Activated CD4-positive, alpha-beta memory T cell treated with anti-CD3 and anti-CD28 coated beads, Interleukin-2, amount 10 ng/mL, durations not matched to agents 7 days and 5 days (primary cell): ENCODE measurements at places on chromosomes 7 and 10. TPM values are rescaled to one million over a fixed set of nuclear protein-coding genes. Genes with fewer than 3 reads are reported as not detected.

DNA sequence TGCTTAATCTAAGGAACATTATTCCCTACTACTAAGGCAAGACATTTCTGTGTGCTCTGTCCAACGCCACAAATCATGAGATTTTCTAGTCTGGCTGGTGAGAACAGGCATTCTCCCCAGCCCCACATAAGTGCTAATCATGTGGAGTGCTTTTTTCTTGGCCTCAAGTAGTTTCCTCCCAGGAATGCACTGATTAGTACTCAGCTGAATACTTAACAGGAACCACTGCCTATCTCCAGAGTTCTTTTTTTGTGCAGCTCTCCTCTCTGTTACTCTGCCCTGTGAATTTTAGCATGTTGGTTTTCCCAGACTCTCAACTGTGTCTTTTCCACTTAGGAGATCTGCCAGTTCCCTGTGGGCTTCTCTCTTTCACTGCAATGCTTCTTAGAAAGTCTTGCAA lies 1098.5 kb upstream of the LRRTM3 start:
- no peak overlapping the region for H3K4me3 ChIP-seq
- no peak overlapping the region for H3K27ac ChIP-seq
- H3K27me3 ChIP-seq, result no peaks in the 10 kb centered on the region
- DNase-seq, result no peak

DNA sequence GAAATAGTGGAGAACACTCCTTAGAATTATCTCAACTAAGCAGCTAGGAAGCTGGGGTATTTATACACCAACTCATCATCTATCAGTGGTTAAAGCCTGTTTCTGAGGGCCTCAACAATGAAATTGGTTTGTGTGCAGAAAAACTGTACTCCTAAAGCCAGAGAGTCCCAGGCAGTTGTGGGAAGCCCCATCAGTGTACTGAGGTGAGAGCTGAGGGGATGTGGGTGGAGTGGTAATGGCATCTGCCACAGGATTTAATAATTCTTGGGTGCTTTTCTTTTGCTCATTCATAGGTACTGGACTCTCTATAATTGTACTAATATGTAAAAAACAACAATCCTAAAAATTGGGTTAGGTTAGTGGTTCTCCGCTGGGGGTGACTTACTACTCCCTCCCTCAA lies 267.5 kb downstream of the PTEN start:
- DNase-seq, result no peak
- H3K27ac ChIP-seq, result no peak overlapping the region
- peaks cover 3% of the 10 kb centered on the region for H3K4me1 ChIP-seq
- H3K36me3 ChIP-seq, result peaks cover 3% of the 10 kb centered on the region
- H3K27me3 ChIP-seq, result peaks cover under 1% of the 10 kb centered on the region

DNA sequence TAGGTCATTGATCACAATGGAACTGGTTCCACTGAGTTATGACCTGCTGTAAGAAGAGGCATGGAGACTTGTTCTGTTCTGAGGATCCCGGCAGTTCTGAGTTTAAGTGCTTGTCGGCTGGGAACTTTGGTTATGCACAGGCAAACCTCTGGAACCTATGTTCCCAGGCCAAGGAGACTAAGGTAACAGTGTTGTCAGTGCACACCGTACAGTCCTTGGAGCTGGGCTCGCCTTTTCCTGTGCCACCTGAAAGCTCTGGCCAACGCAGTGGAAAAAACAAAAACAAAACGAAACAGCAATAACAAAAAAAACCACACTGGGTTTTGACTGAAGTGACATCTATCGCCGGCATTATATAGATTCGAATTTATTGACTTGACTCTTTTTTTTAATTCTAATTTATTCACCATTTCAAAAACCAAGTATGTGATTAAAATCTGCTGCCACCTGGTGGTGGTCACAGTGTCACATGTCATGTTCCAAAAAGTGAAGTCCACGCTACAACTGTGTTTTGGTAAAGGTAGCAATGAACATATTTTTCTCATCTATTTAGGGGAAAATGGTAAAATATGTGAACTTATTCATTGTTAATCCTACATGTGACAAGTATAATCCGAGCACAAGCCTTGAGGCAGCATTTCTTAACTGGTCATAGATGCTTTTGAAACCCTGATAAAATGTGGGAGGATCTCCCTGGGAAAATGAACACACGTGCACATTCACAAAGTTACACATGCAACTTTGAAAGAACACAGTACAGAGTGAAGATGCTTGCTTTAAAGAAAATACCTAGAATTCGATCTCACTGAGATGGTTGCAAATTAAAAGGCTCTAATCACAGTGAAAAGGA lies 113.8 kb upstream of the PPP2R2D start:
- no peaks in the 10 kb centered on the region for H3K4me1 ChIP-seq
- H3K27me3 ChIP-seq, result no peaks in the 10 kb centered on the region
- DNase-seq, result peak; percentile 28
- no peak overlapping the region for H3K4me3 ChIP-seq

DNA sequence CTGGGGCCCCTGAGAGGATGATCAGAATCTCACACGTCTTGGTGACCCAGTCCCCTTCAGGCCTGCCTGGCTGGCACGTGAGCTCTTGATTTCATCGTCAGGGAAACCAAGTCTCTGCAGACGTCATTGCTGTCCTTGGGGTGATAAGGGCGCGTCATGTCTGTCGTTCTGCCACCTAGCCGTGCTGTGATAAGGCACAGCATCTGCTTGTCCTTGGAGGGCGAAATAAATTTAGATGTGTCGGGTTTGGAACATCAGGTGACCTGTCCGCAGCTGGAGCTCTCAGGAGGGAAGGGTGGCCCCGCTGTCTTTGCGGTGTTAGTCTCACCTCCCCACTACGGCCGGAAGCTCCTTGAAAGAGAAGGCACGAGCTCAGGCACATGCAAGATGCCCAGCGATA lies 129.2 kb downstream of the GRK5 start:
- no peak for DNase-seq

DNA sequence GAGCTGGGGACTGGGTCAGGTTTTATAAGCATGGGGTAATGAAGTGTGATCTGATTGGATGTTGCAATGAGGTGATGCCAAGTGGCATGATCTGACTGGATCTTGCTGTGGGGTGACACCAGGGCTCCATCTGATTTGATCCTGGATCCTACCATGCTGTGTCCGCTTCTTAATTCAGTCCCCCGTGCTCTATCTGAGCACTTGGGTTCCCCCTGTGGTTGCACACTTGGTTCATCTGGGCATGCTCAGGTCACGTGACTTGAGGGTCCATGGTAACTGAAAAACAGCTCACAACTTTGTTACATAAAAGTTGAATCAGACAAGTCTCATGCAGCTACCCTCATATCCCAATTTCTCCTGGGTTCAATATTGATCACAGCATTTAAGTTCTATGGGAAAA lies 448.6 kb upstream of the NRP1 start:
- H3K27ac ChIP-seq, result no peak overlapping the region
- no peak for DNase-seq
- no peaks in the 10 kb centered on the region for H3K36me3 ChIP-seq
- no peak overlapping the region for H3K4me3 ChIP-seq
- no peaks in the 10 kb centered on the region for H3K4me1 ChIP-seq

GRCh38 chr10:71156436-71156835 lies 55.9 kb upstream of the UNC5B start:
- no peak overlapping the region for H3K27ac ChIP-seq
- H3K36me3 ChIP-seq, result no peaks in the 10 kb centered on the region
- H3K27me3 ChIP-seq, result no peaks in the 10 kb centered on the region
- no peak for DNase-seq

- H3K27ac ChIP-seq, result no peak overlapping the region
- no peaks in the 10 kb centered on the region for H3K36me3 ChIP-seq
- no peaks in the 10 kb centered on the region for H3K4me1 ChIP-seq
- H3K27me3 ChIP-seq, result peaks cover 10% of the 10 kb centered on the region
- no peak for DNase-seq
- no peak overlapping the region for H3K4me3 ChIP-seq
These were observed 17.9 kb upstream of the ITGA8 start for GRCh38 chr10:15737656-15738055.

DNA sequence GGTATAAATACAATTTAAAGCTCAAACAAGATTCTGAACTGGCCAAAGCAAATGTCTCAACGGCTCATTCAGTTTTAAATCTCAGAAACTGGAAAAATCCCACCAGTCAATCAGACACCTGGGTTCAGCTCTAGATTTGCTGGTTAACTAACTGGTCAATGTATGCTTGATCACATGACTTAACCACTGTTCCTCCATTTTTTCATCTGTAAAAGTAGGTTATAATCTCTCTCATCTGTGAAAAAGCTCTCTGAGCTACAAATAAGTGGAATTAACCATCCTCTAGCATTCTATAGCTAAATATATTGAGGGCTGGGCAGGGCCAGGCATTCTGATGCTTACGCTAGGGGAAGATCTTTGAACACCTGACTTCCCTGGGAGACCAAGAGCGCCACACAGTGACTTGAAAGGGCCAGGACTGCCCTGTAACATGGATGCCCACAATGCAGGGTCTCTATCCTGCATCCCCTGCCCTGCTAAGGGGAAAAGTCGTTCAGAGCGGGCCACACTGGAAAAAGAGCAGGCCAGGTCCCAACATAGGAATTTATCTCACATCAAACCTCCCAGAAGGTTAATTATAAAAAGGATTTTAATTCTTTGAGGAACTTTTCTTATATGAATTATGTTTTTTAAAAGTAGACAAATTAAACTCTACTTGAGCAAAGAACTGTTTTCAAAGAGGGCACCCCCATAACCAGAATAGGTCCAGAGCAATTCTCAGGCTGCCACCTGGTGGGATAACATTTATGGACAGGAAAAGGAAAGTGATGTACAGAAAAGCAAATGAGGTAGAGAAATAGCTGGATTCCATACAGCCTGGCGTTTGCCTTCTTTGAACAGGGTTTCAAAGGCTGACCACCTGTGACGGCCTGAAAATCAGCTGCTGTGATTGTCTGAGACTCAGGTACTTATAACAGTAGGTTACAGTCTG lies 1.8 kb downstream of the RP9 start:
- peaks cover 10% of the 10 kb centered on the region for H3K36me3 ChIP-seq
- no peak overlapping the region for H3K27ac ChIP-seq
- peaks cover 34% of the 10 kb centered on the region for H3K4me1 ChIP-seq
- peak; percentile 35 for DNase-seq
- peak overlapping the region; percentile 83 for H3K4me3 ChIP-seq

GRCh38 chr7:149075286-149075685 lies 15.2 kb downstream of the ZNF786 start:
- no peak overlapping the region for H3K27ac ChIP-seq
- H3K4me3 ChIP-seq, result no peak overlapping the region
- peaks cover 26% of the 10 kb centered on the region for H3K36me3 ChIP-seq
- DNase-seq, result no peak
- peaks cover 9% of the 10 kb centered on the region for H3K4me1 ChIP-seq

- no peaks in the 10 kb centered on the region for H3K4me1 ChIP-seq
- peaks cover 2% of the 10 kb centered on the region for H3K27me3 ChIP-seq
- no peaks in the 10 kb centered on the region for H3K36me3 ChIP-seq
- no peak overlapping the region for H3K4me3 ChIP-seq
These were observed 29.1 kb downstream of the GPRIN2 start for GRCh38 chr10:46527241-46527811.

DNA sequence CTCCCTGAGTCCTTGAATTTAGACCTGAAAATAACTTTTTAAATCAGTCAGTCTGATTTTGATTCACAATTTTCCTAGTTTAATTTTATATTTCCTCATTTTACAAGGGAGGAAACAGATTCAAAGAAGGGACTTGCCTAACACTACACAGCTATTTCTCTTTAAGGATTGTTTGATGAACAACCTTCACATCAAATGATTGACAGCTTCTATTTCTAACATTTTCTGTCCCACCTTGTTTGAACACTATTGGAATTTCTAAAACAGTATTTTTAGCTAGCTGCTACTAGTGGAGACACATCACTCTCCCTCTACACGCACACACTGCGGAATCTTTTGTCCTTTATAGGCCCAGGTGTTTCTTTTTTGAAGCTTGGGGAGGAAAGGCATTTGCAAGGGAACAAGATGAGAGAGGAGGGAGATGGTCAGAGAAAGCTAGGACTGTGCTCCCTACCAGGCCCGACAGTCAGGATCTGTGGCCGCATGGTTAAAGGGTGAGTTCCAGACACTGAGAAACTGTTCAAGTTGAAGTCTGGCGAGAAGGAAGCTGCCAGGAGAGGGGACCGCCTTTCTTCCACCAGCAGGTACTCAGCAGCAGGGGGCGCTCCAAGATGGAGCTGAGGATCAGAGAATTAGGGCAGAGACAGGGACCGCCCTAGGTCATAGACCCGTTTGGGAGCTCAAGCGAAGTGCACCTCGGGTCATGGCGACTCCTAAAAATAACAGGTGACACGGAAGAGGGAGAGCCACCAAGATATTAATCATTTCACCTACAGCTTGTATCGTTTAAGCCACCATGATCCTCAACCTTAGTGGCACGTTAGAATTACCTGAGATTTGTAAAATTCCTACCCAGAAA lies 49.7 kb downstream of the DNAJC12 start:
- peak overlapping the region; percentile 2 for H3K27ac ChIP-seq
- H3K4me3 ChIP-seq, result no peak overlapping the region
- H3K36me3 ChIP-seq, result no peaks in the 10 kb centered on the region
- DNase-seq, result peak; percentile 83

- no peaks in the 10 kb centered on the region for H3K36me3 ChIP-seq
- no peak overlapping the region for H3K27ac ChIP-seq
- no peaks in the 10 kb centered on the region for H3K4me1 ChIP-seq
- no peaks in the 10 kb centered on the region for H3K27me3 ChIP-seq
- DNase-seq, result no peak
- H3K4me3 ChIP-seq, result no peak overlapping the region
These were observed 774.1 kb upstream of the IGFBP3 start for GRCh38 chr7:46695051-46695708.

DNA sequence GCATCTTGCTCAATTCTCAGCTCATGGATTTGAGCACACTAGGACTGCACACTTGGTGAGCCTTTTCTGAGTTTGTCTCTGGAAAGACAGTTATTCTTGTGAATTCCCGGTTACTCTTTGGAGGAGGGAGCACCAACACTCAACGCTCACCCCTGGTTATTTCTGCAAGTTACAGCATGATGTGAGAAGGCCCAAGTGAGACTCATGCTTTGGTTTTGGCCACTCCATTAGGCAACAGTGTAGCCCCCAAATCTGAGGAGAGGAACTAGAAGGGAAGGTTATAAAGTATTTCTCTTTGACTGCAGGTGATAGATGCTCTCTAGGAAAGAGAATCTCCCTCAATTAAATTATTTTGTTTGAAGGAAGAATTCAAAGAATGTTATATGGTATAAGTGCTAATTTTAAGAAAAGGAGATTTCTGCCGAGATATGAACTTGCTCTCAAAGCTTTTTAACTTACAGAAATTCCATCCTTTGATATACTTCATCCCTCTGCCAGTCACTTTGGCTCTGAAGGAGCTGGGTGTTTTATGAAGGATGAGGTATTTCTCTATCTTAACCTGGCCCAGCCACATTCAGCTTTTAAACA lies 183.4 kb downstream of the WNT2 start:
- no peak overlapping the region for H3K4me3 ChIP-seq
- peaks cover 14% of the 10 kb centered on the region for H3K4me1 ChIP-seq
- no peak for DNase-seq
- H3K27ac ChIP-seq, result no peak overlapping the region
- no peaks in the 10 kb centered on the region for H3K27me3 ChIP-seq

LBX1 gene
- total RNA-seq, result not detected

DNA sequence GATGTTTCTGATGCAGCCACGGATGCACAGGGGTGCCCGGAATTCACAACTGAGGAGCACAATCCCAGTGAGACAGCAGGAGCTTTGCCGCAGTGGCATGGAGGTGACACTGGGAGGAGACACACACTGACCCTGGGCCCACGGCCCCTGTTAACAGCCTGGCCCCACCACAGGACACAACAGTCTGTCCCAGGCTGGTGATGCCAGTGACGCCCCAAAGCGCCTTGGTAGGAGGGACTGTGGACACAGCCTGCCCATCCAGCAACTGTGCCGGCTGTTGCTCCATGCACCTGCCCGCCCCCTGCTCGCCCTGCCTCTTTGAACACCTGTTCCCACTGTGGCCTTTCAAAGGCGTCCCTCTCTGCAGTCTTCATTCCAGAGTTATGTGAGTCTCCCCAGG lies 49.8 kb downstream of the KLF6 start:
- peaks cover 16% of the 10 kb centered on the region for H3K4me1 ChIP-seq
- H3K4me3 ChIP-seq, result no peak overlapping the region
- peaks cover 3% of the 10 kb centered on the region for H3K36me3 ChIP-seq
- no peaks in the 10 kb centered on the region for H3K27me3 ChIP-seq
- no peak overlapping the region for H3K27ac ChIP-seq
- DNase-seq, result no peak
